ENCODE measurements at places on chromosomes 6 and 20. TPM values are rescaled to one million over a fixed set of nuclear protein-coding genes. Genes with fewer than 3 reads are reported as not detected.
A peak's percentile ranks its signal among the peaks of the same experiment; 100 is the strongest.

DNA sequence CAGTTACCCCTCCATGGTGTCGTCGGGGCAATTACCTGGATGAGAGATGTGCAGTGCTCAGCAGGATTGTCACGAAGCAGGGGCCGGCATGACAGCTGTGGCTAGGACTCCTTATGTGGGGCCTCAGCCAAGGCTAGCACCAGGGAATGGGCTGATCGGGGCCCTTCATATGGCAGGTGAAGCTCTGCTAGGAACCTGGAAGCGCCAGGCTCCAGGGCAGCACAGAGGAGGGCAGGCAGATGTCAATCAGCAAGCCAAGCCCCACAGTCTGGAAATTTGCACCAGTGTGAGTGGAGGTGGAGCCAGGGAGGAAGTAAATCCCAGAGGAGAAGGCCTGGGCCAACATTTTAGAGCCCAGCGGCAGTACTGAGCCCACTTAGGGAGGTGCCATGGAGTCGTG, 21.2 kb downstream of the SYNDIG1 start:
- no peak for DNase-seq

Gene ZC3H12D
- 0.03 TPM for total RNA-seq

GRCh38 chr20:3423126-3423525, 15.7 kb upstream of the DNAAF9 start:
- DNase-seq = peak; percentile 31

GRCh38 chr6:85068221-85068620, 303.8 kb upstream of the TBX18 start:
- DNase-seq = no peak

Gene RSPO3
- 0.81 TPM for total RNA-seq

DNA sequence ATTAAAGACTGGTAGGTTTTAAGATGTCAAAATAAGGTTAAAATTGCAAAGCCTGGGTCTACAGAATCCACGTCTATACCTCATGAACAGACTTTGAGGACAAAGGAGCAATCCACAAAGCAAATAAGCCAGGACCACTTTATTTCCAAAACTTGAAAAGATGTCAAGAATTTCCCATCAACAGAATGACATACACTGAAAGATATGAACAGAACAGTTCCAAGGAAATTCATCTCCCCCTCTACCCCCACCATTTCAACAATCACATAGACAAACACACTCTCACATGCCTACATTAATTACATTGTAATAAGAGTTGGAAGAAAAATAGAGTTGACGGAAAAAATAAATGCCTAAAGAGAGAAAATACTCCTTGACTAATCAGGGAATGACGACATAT, 45.2 kb upstream of the NHSL1 start:
- no peak for DNase-seq

DNA sequence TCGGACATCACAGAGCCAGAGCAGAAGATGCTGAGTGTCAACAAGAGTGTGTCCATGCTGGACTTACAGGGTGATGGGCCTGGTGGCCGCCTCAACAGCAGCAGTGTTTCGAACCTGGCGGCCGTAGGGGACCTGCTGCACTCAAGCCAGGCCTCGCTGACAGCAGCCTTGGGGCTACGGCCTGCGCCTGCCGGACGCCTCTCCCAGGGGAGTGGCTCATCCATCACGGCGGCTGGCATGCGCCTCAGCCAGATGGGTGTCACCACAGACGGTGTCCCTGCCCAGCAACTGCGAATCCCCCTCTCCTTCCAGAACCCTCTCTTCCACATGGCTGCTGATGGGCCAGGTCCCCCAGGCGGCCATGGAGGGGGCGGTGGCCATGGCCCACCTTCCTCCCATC, 11.4 kb upstream of the ZBTB9 start:
- DNase-seq = no peak

Gene PFDN4
- total RNA-seq = 597 TPM

Measured in neural progenitor cell (in vitro differentiated cells).